CD4-positive, alpha-beta T cell treated with Interleukin-17A for 1 hour (primary cell): ENCODE measurements at places on chromosomes 12 and 14.

DNA sequence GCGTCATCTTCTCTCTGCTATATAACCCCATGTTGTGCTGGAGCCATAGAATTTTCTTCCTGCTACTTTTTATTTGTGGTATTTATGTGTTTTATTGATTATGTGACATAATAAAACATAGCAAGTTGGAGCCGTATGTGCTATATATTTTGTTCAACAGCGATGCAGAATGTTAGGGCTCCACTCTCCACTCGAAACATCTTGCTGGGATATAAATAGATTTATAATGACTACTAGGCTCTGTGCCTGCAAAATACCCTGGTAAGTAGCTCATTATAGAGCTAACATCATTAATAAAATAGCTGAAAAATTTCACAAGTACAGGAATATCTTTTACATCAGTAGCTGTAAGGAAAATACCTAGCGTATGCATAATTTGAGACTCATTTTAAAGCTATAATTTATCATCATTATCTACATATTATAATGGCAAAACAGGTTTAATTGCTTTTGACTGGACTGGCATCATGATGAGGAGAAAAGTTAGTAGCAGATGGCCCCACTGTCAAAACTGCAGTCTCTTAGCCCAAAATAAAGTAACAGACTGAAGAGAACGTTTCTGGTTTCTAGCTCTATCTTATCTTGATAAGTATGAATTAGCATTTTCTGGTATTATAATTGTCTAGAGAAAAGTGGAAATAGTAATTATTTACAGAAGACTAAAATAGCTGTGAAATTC is 263.0 kb downstream of the NEDD1 start:
- no peak for DNase-seq

DNA sequence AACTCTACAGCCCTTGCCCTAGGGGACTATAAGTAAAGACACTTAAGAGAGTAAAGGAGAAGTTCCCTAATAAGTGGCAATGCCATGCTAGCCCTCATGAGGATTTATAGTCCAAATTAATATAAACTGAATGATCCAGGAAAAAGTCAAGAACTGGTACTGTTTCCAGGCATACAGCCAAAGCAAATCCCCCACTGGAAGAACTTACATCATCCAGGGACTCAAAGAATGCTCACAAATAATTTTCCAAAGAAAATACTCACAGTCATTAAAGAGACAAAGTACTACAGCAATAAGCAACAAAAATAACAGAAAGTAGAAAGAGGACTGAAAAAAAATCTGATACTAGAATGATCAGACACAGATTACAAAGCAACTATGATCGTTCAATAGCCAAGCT is 79.7 kb upstream of the RAP1B start:
- DNase-seq: no peak

DNA sequence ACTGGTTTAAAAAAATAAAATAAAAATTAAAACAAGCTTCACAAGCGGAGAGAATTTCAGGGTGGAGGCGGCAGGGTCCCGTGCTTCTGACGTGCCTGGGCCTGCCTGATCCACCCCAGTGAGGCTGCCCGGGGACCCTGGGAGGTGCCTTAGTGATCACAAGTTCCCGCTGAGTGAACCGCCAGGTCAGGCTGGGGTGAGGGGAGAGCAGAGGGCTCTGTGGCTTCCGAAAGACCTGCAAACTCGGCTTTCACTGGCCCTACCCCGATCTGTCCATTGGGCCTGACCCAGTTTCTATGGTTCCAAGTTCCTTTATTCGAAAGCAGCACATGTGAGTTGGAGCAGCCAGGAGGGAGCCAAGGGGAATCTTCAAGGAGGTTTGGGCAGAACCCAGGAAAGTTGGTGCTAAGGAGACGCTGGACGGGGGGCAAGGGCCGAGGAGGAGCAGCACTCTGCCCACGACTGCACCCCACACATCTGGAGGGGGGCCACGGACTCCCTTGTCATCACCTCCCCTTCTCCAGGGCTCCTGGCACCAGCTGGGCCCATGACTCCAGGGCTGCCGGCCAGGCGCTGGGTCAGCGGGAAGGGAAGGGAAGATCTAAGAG is 12.9 kb downstream of the MMP14 start:
- no peak for DNase-seq

GRCh38 chr14:104001003-104001402 is 58.7 kb upstream of the RD3L start:
- DNase-seq: peak; percentile 17

DNA sequence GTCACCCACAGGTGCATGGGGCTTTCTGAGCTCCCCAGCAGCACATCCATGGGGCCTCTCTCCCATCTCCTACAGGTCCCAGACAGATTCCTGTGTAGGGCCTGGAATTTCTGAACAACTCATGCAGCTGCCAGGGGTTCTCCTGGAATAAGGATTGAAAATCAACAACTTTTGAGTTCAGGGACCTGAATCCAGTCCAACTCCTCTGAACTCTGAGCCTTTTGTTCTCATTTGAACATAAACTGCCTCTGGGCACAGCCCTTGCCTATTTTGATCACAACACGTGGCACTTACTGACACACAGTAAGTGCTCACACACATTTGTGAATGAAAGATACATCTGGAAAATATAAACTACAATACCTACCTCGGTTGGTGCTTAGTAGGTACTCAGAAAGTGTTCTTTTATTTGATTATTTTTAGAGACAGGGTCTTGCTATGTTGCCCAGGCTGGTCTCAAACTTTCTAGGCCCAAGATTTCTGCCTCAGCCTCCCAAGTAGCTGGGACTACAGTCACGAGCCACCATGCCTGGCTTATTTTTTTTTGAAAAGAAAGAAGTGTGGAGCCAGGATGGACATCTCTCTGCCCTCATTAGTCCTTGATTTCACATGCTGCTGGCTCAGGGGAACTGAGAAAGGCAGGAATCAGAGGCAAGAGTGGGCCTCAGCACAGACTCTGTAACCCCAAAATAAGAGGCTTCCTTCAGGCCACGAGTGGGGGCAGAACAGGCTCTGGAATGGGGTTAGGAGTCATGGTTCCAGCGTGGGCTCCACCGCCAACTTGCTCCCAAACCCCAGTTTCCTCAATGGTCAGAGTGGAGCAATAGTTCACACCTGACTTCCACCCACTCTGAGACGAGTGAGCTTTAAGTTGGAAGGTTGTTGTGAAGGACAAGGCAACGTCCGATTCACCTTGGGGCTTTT is 27.0 kb downstream of the SYNE3 start:
- no peak for DNase-seq

DNA sequence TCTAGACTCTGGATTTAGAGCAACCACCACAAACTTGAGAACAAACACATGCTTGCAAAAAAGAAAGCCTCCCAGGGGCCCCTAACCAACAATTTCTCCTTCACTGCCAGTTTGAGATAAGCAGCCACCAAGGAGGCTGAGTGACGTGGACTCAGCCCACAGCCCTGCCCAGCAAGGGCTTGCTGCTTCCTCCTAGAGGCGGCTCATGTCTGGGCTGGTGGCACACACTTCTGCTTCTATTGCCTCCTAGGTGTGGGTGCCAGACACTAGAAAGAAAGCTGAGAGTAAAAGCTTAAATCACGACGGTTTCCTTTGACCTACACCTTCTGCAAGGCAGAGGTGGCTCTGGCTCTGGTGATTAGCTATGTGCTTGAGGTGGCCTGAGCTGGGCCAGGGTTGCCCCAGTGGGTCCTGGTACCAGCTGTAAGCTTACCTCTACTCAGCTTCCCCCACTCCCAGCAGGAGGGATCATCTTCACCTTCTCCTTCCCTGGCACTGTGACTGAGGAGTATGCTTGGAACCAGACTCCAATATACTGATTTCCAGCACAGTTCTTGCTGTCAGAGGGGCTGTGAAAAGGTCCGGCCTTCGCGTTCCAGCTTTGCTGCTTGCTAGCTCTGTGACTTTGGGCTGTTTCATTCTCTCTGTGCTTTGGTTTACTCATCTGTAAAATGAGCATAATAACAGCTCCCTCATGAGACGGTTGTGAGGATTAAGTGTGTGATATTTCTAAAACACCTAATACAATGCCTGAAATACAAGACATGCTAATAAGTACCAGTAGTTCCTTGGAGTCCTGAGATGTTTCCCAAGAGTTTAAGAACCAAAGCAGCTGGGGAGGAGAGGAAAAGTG is 89.7 kb upstream of the PARP11 start:
- DNase-seq: peak; percentile 82

GRCh38 chr12:58026897-58027891 is 85.8 kb downstream of the ATP23 start:
- DNase-seq: no peak

GRCh38 chr12:99042226-99042625 is 397.1 kb downstream of the APAF1 start:
- no peak for DNase-seq

DNA sequence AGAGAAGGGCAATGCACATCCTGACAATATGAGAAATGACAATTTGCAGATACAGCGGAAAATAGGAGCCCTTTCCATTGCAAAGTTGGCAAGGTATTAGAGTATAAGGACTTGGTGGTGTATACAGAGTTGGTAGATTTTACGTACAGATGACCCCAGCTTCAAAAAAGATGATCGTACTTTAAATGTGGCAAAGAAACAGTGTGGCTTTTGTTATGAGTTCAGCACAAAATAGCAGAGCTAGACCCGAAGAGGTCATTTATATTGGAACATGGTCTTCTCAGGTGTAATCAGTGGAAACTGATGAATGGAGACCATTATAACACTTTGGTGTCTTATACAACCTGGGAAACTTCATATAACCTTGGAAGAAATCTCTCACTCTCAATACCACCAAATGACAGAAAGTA is 2.3 kb downstream of the CLEC2B start:
- DNase-seq: peak; percentile 21

DNA sequence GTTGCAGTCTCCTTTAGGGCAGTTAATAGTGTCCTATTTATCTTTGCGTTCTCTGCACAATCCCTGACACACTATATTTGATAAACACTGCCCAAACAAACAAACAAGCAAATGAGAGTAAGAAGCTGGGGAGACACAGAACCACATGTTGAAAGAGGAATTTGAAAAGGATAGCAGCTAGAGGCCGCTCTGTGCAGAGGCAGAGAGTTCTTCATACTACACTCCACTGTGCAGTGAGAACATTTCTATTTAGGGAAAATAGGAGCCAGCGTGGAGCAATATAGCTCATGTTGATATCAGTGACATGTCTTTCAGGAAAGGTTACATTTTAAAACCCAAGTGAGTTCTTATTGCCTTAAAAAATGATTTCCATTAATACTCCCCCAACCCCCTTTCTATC is 140.3 kb upstream of the SEL1L start:
- no peak for DNase-seq
